ENCODE measurements at places on chromosomes 12 and 14.

GRCh38 chr12:96101806-96102205 is 66.4 kb upstream of the LTA4H start:
- no peak for DNase-seq

DNA sequence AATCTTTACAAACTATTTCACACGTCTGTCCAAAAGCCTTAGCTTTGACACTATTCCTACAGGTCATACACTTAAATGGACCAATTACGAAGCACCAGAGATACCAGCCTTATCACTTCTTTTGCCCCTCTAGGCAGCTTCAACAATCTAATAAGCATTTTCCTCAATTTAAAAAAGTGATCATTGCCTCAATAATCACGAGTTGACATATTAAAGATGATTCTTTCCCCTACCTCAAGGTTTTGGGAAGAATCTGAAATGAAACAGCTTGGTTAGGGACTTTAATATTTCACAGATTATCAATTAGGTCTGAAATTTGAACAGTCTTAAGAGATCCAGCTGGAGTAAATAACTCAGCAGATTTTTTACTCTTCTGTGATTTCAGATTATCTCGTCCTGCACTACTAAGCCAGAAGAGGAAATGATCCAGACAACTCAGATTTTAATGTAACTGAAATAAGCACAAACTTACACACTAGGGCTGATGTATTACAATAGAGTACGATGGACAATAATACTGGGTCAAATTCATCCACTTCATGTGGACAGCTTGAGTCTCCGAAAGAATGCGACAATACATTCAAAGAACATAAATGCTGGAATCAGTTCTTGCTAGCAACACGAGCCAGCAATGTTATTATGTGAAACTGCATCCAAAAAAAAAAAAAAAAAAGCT is 15.9 kb downstream of the UBE2N start:
- no peak for DNase-seq

DNA sequence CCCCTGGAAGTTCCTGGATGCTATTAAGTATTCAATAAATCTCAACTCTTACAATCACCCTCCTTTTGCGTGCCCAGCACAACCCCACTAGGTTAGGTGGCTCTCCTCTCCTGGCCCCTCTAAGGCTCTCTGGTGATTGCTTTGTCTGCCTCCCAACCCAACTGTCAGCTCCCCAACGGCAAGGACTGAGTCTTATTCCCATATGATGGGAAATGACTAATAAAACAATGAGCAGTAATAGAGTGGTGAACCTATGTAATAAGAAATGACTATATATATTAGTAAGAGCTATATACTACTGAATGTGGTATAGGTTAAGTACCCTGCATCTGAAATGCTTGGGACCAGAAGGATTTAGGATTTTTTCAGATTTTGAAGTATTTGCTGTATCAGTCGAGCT is 8.1 kb downstream of the APPL2 start:
- DNase-seq = no peak

- no peak for DNase-seq
Measured at GRCh38 chr12:922285-922684, 27.2 kb downstream of the RAD52 start.

DNA sequence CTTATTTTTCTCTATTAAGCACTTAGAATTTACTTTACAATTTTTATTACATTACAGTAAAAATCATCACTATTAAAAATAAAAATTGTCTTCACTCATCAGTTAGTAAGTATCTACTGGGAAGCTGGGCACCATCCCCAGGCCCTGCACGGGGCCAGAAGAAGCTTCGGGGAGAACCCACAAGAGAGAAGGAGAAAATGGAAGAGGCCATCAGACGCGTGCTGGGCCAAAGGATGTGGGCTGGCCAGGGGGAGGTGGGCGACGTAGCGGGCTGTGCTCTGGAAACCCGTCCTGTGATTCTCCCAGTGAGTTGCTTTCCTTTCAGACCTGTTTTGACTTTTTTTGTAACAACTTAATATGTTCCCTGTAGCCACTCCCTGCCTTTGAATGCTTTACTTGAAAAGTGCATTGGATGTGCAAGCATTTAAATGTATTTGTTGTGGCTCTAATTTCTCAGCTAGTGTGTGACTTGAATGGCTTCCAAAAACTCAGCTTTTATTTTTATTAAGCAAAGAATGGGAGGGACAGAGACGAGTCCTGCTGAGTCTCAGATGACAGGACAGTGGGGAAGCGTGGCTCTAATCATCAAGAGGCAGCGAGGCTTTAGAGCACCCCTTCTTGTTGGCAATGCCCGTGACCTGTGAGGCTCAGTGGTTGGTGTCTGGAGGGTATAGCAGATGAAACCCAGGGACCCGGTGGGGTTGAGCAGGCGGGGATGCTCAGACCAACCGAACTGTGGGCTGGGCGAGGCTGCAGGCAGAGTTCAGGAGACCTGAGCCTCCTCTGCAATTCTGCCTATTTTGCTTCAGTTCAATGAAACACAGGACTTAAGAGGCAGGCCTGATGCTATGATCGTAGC is 38.8 kb downstream of the SYNE3 start:
- DNase-seq = no peak

DNA sequence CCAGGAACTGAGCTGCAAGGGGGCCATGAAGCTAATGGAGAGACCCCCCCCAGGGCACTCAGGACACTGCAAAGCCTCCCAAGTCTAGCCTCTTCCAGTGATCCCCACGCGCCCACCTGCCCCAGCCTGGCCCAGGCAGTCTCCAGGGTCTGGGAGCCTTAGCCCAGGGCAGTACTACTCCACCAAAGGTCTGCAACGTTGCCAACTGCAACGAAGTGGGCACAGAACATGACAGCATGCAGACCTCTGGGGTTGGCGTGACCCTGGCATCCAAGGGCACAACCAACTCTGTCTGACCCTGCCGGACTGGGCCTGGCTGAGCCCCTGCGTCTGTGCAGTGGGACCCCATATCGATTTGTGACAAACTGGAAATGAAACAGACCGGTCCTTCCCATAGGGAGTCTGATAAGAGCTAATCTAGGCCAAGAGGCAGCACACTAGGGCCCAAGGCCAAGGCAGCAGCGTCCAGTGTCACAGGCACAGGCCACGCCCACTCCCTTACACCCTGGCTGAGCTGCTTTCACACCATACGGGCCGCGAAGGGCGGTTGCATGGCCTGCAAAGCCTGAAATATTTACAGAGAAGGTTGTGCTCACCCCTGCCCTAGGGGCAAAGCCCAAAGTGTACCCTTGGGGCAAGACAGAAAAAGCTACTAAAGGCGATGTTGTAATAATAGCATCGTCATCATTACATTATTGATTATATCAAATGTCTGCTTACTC is 76.7 kb downstream of the NCOR2 start:
- DNase-seq = peak; percentile 48

- DNase-seq = peak; percentile 67
Measured at GRCh38 chr12:32365473-32366064, 33.8 kb upstream of the FGD4 start.

DNA sequence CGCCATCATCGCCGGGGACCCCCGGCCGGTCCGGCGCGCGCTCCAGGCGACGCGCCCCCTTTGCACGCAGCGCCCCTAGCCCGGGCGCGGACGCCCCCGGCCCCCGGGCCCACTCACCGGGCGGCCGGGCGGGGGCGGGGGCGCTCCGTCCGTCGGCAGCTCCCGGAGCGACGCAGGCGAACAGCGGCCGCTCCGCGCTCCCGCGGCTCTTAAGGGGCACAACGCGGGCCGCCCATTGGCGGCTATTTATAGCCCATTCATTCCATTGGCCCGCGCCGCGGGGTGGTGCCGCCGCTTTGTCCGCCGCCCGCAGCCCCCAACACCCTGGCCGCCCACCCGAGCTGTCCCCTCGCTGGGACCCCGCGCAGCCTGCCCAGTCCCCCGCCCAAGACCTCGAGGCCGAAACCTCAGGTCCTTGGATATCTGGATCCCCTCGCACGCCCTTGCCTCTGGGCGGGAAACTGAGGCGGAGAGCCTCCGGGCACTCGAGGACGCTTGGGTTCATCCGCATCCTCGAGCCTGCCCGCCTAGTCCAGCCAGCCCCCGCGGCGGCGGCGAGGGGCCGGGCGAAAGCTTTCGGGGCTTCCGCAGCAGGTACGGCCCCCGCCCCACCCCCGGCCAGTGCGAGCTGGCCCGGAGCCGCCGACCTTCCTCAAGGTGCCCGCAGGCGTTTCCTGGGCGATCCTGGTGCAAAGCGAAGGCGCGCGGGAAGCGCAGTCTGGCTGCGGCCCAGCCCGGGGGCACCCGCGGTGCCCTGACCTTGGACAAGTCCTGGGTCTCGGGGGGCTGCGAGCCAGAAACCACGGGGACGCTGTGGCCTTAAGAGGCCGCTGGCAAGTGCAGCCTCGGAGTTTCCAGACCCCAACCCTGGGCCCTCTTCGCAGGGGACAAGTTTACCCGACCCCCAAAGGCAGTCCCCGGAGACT is at the start of gene CKB:
CKB (minus strand) TSS at position 182 of the 926 bp plus-strand sequence. CDS start 337 bp downstream, outside the sequence.
- peak; percentile 60 for DNase-seq

DNA sequence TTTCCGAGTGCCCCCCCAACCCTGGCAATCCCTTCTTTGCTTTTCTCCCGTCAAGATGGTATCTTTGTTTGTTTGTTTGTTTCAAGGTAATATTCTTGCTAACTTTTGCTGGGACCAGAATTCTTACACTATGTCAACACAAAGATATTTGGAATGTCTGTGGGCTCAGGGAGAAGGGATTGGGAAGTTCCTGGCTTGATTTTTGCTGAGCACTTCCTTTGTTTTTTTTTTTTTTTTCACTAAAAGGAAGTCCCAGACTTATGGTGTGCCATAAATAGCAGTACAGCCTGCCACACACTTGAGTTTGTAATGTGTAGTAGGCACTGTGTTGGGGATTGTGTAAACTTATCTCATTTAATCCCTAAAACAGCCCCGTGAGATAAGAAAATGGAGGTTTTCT is 11.2 kb upstream of the RNU6-7 start:
- DNase-seq = no peak

DNA sequence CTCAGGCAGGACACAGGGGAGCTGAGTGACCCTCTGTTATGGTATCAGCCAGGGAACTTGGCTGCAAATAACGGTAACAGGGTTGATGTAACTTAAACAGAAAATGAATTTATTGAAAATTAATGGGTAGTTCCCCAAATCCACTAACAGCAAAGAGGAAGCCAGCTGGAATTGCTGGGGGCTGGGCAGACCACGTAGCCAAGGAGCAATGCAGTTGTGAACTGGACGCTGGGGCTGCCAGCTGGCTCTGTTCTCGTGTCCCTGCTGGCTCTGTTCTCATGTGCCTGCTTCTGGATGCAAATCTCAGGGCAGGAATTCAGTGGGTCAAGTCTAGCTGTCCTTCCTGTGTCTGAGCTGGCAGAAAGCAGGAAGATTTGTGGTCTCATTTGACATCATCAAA is 1383.3 kb upstream of the TMEM132C start:
- no peak for DNase-seq

DNA sequence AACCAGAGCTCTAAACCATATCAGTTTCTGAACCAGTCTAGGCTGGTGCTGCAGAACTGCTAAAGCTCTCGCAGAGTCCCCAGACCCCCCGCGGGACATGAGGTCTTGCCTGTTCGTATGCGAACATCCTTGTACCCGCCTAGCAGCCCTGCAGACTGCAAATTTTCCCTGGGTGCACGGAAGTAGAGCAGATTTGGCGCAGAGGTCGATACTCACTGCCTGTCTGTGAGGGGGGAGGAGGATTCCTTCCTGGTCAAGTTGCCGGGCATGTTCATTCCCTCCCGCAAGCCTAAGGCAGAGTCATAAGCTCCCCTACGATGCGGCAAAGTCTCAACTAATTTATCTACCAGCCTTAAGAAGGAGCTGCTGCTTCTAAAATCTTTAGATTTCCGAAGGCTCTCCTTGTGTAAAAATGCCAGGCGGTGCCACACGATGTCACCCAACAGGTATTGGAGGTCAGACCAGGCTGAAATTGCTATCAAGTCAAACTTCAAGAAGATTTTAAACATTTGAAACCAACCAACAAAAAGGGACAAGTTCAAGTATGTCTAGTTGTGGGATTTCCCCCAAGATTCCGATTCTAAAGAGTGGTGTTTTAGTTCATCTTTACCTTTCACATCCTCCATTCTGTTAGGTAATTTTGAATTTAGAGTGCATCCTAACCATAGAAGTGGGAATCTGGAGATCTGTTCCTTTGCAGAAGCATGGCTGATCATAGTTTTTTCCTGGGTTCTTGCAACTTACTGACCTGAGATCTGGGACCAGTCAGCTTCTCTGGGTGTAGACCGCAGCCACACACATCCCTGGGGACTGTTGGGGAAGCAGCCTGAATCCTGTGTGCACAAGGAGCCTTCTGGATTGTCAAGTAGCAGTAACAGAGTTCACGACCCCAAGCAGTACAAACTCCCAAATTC is 1.6 kb upstream of the PAX9 start:
- no peak for DNase-seq

GRCh38 chr14:58769011-58769643 is 131.4 kb downstream of the DACT1 start:
- no peak for DNase-seq

DNA sequence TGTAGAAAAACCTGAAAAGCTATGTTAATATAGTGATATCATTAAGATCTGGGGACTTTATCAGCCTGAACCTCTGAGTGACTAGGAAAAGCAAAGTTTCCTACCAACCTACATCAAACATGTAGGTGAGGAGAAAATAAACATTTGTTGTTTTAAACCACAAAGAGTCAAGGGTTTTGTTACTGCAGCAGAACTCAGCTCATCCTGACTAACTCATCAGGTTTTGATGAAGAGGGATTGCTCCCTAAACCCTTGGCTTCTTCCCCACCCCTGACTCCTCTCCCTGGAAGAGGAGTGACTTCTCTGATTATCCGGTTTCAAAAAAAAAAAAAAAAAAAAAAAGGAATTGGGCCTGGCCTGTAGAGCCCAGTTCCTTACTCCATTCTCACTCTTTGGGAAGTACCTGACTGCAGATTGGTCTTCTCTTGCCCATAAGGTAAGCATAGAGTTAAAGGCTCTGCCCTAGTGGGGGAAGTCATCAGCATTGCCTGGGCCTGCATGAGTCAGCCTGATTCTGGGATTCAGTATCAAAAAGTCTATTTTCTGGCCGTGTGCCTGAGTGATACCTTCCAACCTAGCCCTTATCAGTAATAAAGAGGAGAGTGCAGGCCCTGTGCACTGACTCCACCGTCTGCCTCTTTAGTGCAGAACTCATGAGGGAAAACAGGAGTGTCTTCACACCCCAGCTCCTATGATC is 16.9 kb downstream of the BDKRB1 start:
- DNase-seq = no peak

Data from common myeloid progenitor, CD34-positive (primary cell).